NCI-H1436 (cell line): ENCODE measurements at places on chromosomes 13 and 19.
A peak's percentile ranks its signal among the peaks of the same experiment; 100 is the strongest.

- DNase-seq, result no peak
These were observed 15.0 kb downstream of the MRPS12 start for GRCh38 chr19:38945562-38946228.

- no peak for DNase-seq
These were observed 429.3 kb downstream of the DIAPH3 start for GRCh38 chr13:59734393-59734792.

DNA sequence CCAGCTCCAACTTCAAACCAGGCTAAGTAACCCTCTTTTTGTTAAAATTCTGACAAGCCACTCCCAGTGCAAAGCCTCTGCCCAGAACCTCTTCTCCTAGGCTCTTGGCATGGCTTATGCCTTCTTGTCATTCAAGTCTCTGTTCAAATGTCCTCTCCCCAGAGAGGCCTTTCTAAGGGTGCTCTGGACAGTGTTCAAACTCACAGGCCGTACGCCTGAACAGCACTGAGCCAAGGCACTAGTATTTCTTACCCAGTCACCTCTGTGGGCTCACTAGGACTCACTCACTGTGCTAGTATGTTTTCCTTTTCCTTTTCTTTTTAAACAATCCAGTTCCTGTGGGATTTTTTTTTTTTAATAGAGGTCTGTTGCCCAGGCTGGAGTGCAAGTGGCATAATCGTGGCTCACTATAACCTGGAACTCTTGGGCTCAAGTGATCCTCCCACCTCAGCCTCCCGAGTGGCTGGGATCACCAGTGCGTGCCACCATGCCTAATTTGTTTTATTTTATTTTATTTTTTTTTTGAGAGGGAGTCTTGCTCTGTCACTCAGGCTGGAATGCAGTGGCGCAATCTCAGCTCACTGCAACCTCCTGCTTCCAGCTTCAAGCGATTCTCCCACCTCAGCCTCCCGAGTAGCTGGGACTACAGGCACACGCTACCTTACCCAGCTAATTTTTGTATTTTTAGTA is 2.3 kb upstream of the ASF1B start:
- DNase-seq, result no peak

- DNase-seq, result no peak
These were observed 15.5 kb upstream of the SIGLEC11 start for GRCh38 chr19:49976496-49976895.

- DNase-seq, result no peak
These were observed 285.9 kb downstream of the ITGBL1 start for GRCh38 chr13:101738336-101738735.

DNA sequence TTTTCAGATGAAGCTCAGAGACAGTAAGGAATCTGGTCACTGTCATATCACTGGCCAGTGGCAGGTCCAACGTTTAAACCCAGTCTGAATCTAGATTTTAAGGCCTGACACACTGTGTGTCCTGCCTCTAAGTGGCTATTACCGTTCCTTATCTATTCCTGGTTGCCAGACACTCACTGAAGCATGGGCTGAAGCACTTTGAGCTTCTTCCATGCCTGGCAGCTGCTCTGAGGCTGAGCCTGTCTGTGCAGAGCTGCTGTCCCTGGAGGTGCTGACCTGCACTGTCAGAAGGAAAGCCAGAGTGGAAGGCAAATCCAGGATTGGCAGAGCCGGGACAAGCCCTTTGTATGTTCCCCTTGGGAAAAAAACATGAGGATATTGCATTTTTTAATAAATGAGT is 109.2 kb upstream of the SLC7A1 start:
- no peak for DNase-seq

DNA sequence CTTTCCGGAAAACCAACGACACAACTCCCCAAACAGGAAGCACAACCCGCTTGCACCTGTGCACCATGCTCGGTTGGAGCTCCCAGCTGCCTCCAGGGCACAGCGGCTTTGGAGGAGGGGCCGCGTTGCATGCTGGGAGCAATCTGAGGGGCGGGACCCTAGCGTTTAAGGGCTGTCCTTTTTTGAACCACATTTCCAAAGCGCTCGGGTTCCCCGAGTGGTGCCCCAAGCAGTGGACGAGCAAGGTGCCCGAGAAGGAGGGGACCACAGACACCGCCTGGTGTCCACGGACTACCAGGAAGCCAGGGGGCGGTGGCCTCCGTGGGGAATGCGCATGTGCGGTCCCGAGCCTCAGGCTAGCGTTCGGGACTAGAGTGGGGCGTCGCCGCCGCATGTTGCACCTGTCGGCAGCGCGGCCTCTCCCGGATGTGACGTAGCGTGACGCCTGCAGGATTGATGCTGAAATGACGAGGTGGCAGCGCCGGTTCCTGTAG is 11.9 kb upstream of the ZNF57 start:
- DNase-seq, result no peak

DNA sequence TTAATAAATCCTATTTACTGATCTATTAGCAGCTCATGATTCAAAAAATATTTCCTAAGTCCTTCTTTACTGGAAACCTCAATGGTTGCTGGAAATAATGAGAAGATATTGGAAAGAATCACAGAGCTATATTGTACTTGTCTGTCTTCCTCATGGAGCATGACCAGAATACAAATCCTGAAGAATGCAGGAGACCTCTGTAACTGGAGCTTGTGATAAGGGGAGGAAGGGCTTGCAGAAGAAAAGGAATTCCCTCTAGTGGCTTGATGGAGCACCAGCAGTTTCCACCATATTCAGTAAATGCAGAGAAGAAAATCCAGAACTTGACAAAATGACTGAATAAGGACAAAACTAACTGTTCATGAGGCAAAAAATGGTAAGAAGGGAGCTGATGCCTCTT is 1333.1 kb downstream of the EFNB2 start:
- DNase-seq, result no peak

DNA sequence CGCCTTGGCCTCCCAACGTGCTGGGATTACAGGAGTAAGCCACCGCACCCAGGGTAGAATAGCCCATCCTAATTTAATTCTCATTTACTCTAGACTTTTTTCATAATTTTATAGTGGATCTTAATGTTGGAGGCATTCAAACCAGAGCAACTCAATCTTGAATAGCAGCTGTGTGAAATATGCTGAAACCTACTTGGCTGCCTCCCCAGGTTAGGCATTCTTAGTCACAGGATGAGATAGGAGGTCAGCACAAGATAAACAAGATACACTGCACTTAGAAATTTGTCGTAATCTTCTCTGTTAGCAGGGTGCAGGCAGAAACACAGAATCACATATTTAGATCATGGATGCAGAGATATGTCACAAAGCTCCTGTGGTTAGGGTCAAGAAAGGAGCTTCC is 2.7 kb upstream of the ZNF43 start:
- no peak for DNase-seq

- no peak for DNase-seq
These were observed 166.2 kb downstream of the FGF14 start for GRCh38 chr13:102235689-102236088.

DNA sequence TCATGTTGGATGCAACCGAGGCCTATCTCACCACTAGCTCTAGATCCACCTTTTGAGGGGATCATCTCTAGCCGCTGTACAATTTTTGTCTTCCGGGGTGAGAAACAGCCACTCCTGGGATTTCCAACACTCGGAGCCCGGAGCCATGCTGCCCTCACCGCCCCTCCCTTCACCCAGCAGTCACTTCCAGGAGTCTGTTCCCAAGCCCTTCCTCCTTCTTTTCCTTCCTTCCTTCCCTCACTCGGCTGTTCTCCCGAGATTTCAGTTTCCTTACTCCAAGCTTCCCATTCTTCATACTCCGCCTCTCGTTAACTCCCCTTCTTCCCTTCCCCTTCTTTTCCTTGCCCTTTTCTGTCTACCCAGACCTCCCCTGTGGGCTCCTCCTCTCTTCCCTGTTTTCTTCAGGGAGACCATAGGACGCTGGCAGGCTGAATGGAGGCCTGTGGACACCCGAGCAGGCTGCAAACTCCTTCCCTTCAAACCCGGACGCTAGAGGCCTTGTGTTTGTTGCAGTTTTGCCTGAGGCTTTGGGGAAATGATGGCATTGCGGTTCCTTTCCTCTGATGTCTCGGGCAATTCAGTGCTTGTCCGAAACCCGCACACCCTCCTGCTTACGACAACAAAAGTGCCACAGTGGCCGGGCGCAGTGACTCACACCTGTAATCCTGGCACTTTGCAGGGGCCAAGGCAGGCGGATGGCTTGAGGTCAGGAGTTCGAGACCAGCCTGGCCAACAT is 96.0 kb downstream of the CAB39L start:
- DNase-seq, result no peak

DNA sequence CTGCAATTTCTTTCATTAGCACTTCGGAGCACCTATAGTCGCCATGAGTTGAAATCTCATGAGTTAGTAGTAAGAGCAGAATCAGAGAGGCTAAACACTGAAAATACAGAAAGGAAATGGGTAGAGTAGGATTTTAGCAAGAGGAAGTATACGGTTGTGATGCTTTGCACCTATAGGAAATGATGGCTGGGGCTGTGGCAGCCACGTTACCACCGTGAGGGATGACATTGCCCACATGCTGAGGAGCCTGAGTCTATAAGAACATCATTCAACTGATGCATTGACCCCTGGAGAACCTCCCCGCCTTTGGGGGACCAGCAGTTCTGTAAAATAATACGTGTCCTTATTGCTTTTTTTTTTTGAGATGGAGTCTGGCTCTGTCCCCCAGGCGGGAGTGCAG is 20.4 kb downstream of the FAM187B start:
- DNase-seq, result no peak

DNA sequence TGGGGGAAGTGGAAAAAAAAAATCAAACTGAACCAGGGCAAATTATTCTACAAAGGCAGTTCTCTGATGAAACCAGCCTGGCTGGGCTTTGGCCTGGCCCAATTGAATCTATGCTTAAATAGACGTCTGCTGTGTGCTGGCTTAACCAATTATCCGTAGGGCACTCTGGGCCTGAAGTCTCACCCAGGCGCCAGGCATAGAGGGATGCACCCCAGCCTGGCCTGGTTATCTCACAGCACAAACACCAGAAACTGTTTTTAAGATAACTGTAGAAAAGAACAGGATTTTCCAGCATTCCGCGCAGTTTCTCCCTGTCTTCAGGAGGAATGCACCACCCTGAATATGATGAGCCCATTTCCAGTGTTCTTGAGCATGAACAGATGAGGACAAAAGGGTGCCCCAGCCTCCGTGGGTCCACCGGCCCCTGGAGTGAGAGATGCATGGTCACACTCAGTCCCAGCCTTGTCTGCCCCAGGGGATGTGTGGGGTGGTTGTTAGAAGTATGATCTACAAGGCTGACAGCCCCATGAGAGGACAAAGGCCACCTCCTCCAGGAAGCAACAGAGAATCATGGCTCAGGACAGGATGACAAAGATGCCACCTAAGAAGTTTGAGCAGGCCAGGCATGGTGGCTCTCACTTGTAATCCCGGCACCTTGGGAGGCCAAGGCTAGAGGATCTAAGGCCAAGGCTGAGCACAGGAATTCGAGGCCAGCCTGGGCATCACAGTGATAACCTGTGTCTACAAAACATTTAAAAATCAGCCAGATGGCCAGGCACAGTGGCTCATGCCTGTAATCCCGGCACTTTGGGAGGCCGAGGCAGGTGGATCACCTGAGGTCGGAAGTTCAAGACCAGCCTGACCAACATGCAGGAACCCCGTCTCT is 50.2 kb downstream of the PEPD start:
- no peak for DNase-seq

DNA sequence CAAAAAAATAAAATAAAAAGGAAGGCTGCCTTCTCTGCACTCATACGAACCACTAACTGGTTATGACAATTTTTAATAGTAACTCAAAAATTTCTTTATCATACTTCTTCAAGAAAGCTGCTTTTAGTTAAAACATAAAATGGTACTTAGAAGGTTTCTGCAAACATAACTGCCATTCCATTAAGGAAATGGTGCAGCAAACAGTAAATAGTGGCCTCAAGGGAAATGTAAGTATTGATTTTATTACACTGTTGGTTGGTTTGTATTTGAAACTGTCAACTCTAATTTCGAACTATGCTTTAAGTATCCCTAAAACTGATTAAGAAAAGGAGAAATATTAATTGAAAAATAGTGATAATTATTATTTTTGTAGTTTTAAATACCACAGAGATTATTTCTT is 278.0 kb downstream of the DACH1 start:
- peak; percentile 6 for DNase-seq

DNA sequence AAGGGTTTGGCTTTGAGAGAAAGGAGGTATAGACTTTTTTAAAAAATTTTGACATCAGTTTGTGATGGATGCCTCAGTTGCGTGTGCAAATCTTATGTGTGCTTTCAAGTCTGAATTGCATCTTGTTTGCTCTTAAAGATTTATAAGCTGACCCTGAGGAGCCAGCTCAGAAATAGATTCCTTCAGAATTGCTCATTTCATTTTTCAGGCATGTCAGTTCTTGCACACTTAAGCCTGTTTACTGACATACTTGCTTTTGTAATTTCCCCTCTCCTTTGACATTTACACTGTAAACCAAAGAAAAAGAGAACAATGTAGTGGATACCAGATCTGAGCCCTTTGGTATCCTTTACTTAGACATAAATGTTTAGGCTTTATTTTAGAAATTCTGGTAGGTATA is 87.6 kb downstream of the RNF17 start:
- no peak for DNase-seq

DNA sequence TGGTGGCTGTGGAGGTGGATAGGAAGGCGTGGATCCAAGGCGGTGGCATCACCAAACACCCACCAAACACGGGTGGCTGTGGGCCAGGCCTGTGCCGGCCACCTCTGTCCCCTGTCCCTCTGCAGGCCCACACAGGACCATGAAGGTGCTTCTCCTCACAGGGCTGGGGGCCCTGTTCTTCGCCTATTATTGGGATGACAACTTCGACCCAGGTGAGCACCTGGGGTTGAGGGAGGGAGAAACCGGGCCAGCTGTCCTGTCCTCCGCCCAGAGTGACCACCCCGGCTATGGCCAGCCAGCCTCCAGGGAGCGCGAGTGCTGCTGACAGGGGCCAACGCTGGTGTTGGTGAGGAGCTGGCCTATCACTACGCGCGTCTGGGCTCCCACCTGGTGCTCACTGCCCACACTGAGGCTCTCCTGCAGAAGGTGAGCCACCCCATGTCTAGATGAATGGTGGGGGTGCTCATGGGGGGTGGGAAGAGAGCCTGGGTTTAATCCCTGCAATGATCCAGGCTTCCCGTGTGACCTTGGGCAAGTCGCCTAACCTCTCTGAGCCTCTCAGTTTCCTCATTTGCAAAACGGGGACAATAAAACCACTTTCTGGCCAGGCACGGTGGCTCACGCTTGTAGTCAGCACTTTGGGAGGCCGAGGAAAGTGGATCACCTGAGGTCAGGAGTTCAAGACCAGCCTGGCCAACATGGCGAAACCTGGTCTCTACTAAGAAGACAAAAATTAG is 4.0 kb downstream of the HSD11B1L start:
- DNase-seq, result no peak

DNA sequence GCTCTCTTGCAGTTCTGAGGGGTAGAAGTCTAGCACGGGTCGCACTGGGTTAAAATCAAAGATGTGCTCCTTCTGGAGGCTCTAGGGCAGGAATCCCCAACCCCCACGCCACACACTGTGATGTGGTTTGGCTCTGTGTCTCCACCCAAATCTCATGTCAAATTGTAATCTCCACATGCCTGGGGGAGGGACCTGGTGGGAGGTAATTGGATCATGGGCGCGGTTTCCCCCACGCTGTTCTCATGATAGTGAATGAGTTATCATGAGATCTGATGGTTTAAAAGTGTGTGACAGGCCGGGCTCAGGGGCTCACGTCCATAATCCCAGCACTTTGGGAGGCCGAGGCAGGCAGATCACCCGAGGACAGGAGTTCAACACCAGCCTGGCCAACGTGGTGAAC is 26.6 kb upstream of the CALM3 start:
- no peak for DNase-seq
